Fibroblast of villous mesenchyme (primary cell): ENCODE measurements at places on chromosomes 12 and 14. TPM values are rescaled to one million over a fixed set of nuclear protein-coding genes. Genes with fewer than 3 reads are reported as not detected.
A peak's percentile ranks its signal among the peaks of the same experiment; 100 is the strongest.

DNA sequence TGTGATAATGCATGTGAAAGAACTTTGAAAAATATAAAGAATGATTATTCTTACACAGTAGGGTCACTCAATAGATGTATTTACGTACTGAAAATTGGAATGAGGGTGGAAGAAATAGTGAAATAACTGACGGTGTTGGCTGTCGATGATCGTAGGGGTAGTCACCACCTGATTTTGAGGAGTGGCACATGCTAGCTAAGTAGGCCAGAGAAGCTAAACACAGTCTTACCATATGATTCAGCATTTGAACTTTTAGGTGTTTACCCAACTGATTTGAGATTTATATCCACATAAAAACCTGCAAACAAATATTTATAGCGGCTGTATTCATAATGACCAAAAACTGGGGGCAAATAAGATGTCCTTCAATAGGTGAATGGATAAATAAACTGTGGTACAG lies 47.6 kb upstream of the HIF1A start:
- DNase-seq, result no peak

DNA sequence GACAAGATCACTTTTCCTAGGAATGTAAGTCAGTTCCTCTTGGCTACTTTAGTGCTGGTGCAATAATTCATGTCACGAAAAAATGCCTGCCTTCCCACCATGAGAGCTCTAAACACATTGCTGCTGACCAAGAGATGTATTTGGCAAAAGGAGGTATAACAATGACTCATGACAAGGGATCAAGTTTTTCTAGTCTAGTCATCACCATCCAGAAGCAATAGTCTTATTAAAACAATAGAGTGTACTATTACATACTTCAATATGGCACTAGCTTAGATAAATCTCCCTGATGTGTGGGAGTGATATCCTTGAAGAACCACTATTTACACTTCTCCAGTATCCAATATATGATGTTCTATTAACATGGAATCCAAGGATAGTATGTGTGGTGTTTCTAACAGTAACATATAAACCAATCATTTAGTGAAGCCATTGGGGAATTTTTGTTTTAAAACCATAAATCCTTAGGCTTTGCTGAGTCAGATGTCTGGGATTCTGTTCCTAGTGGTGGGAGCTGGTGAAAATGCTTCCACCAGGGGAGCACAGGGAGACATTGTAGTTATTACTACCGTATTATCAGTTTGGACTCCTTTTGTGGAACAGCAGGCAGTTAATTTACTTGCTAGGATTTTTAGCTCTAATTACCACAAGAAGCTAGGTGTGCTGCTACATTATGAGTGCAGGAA lies 1387.5 kb downstream of the LRFN5 start:
- peak; percentile 46 for DNase-seq

Gene ZNF385A
- total RNA-seq, result 1.3 and 2.2 TPM in 2 replicates

Gene LTB4R
- total RNA-seq, result 1.3 and 1.6 TPM in 2 replicates

DNA sequence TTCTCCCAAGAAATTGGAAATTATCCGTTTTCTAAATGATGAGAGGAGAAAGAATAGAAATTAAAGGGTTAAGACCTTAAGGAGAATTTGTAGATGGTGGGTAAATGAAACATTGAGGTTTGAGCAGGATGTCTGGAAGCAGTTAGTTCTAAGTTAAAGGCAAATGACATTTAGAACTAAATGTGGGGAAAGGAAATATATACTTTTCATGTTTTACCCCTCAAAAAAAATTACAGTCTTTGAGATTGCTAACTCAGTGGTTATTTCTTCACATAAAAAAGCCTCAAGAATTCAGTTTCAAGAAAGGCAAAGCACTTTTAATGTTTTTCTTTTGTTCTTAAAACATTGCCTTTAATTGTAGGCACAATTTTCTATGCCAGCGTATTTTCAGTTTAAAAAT lies 114.0 kb downstream of the PLEKHA5 start:
- no peak for DNase-seq

GRCh38 chr12:50013361-50014147 lies 11.7 kb downstream of the RACGAP1 start:
- no peak for DNase-seq

- no peak for DNase-seq
These were observed 148.2 kb downstream of the PLEKHA5 start for GRCh38 chr12:19277711-19278110.
